BJ (cell line): ENCODE measurements at places on chromosomes 16 and 17.
A peak's percentile ranks its signal among the peaks of the same experiment; 100 is the strongest.

- no peak for DNase-seq
These were observed 380.4 kb upstream of the CCL2 start for GRCh38 chr17:33874617-33875060.

GRCh38 chr17:35245196-35245486 lies 2.3 kb downstream of the SLFN5 start:
- DNase-seq, result peak; percentile 78

DNA sequence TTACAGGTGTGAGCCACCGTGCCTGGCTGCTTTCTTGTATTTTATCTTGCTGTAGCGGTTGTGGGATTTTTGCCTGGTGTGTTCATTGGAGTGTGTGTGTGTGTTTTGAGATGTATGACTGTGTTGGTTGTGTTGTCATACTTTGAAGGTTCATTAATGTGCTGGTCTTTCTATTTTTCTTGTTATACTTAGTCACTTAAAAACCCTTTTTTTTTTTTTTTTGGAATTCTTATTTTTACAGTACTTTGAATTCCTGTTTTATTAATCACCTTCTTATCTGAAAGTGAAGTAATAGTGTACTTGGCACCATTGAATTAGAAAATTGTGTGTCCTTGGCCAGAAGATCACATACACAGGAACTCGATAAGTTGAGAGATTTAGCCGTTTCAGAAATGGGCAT lies 30.2 kb downstream of the TENT4B start:
- no peak for DNase-seq

DNA sequence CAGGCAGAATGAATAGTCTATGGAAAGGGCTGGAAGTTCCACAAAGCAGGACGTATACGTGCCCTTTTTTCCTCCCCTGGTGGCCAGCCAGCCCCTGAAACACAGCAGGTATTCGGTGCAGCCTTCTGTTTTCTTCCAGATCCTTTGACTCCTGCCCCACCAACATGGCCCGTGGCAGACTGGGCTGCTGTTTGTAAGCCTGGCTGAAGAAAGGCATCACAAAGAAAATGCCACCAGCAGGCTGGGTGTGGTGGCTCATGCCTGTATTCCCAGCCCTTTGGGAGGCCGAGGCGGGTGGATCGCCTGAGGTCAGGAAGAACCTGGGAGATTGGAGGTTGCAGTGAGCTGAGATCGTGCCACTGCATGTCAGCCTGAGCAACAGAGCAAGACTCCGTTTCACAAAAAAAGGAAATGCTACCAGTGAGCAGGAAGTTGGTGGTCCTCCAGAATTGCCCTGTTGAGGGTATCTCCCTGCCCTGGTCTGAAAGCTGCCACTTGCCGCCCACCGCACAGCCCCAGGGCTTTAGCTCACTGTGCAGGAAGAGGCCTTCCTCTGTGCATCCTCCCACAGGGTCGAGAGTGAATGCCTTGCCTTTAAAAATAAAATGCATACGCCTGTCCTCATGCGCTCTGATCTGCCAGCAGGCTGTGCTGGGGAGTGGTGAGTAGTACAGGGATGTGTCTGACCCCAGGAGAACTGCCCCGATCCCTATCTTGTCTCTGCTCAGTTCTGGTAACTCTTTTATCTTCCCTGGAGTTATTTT lies 587.7 kb downstream of the MAF start:
- no peak for DNase-seq

- DNase-seq, result no peak
These were observed 26.2 kb downstream of the ENDOV start for GRCh38 chr17:80441133-80441578.

DNA sequence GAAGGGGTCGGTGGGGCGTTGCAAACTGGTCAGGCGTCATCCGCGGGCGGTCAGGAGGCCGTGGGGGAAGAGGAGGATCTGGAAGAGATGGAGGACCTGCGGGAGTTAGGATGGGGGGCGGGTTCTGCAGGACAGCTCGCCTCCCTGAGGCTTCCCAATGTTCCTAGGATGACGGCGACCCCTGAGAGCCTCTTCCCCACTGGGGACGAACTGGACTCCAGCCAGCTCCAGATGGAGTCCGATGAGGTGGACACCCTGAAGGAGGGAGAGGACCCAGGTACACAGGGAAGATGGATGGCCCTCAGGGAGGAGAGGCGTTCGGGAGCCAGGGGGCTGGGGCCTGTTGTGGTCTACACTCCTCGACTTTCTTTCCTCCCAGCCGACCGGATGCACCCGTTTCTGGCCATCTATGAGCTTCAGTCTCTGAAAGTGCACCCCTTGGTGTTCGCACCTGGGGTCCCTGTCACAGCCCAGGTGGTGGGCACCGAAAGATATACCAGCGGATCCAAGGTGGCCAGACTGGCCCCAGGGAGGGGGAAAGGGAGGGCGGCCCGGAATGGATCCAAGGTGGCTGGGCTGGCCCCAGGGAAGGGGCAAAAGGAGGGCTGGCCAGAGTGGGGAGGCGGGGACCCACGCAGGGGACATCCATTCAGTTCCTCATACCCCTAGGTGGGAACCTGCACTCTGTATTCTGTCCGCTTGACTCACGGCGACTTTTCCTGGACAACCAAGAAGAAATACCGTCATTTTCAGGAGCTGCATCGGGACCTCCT lies 839 bp downstream of the PLD2 start:
- no peak for DNase-seq

DNA sequence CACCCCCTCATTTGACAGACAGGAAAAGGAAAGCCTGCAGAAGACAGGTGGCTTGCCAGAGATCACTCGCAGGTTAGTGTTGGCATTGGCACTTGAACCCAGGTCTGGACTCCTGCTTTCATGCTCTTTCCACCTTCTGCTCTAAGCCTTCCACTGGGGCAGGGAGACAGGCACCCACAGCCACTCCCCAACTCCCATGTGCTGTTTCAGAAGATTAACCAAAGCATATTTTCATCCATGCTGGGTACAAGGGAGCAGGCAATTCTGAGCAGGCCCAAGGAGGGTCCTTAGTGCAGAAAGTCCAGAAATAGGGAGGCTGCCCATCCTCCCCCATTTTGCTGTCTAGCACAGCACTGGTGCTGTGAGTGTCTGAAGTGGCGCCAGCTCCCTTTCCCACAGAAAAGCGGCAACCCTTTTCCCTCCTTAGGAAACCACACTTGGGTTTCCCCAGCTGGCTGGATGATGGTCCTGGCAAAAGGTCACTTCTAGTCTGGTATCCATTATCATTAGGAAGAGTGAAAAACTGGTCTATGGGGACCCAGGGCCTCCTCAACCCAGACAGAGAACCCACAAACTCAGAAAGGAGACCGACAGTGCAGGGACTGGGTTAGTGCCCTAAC lies 2.0 kb upstream of the CAVIN1 start:
- DNase-seq, result no peak

DNA sequence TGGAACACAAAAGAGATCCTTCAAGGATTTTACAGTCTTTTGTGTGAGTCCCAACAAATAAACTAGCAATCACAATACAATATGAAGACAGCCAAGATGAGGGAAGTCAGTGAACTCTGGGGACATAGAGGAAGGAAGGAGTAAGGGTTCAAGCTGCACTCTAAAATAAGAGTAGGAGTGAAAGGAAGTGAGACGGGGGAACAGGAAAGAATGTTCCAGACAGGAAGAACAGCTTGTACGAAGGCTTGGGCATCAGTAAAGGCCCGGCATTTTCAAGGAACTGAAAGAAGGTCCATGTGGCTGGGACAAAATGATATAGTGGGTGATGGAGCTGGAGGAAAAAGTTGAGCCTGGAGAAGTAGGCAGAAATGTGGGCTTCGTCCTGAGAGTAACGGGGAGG lies 4.5 kb downstream of the CCL17 start:
- no peak for DNase-seq
